Sigmoid colon (tissue), 7 donors: ENCODE measurements at places on chromosomes 2 and 18. TPM values are rescaled to one million over a fixed set of nuclear protein-coding genes. Genes with fewer than 3 reads are reported as not detected.

The G6PC2 gene
- not detected for total RNA-seq

The B3GNT7 gene
- total RNA-seq: 3.8 TPM

The CD8B2 gene
- total RNA-seq: not detected

The AQP12A gene
- total RNA-seq: not detected

The GCG gene
- total RNA-seq: not detected

The GPR17 gene
- 0.36 TPM for total RNA-seq

The NOSTRIN gene
- 6.0 TPM for total RNA-seq

The RBBP8 gene
- total RNA-seq: 13.2 TPM

The GLI2 gene
- 2.9 TPM for total RNA-seq

The NLRC4 gene
- 1.7 TPM for total RNA-seq

The GTF2A1L gene
- total RNA-seq: 21.8 TPM

The SPIRE1 gene
- 22.7 TPM for total RNA-seq

The SDC1 gene
- total RNA-seq: 1.5 TPM

The ITPRIPL1 gene
- 2.0 TPM for total RNA-seq

The GPR45 gene
- total RNA-seq: not detected

The NAT8 gene
- total RNA-seq: not detected

The GCKR gene
- not detected for total RNA-seq

The MFF gene
- 138 TPM for total RNA-seq

The IAH1 gene
- 88.0 TPM for total RNA-seq

The POTEF gene
- not detected for total RNA-seq

The FBLN7 gene
- total RNA-seq: 0.95 TPM

The PSMA8 gene
- total RNA-seq: not detected

The ENOSF1 gene
- total RNA-seq: 56.9 TPM

The DYNAP gene
- total RNA-seq: not detected

The DUSP2 gene
- total RNA-seq: 3.0 TPM

The INPP5D gene
- 6.4 TPM for total RNA-seq

The IL36RN gene
- not detected for total RNA-seq

The PFN4 gene
- total RNA-seq: not detected

The SFXN5 gene
- 6.7 TPM for total RNA-seq

The ASPRV1 gene
- total RNA-seq: 1.1 TPM

The NDC80 gene
- not detected for total RNA-seq

The SP5 gene
- 4.6 TPM for total RNA-seq

The LDLRAD4 gene
- total RNA-seq: 17.2 TPM

The SAG gene
- total RNA-seq: not detected

The EFHD1 gene
- total RNA-seq: 8.7 TPM
